NCI-H526 (cell line): ENCODE measurements at places on chromosomes 5 and 9.

GRCh38 chr5:126814721-126815404 is 37.9 kb downstream of the LMNB1 start:
- no peak for DNase-seq

DNA sequence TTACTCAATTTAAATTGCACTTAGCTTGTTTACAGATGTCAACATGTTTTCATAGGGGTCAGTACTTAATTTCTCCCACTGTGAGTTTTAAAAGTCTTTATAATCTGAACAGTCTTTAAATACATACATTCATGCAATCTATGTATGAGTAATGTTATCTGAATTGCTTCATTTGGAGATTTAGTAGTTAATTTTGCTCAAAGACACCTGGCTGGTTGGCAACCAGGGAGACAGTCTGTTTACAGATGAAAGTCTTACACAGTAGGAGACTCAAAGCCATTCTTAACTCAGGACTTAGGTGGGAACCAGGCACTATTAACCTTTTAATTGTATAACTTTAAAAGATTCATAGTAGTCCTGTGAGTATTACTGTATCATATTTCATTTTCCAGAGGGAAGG is 29.3 kb downstream of the DAB2 start:
- DNase-seq: no peak

DNA sequence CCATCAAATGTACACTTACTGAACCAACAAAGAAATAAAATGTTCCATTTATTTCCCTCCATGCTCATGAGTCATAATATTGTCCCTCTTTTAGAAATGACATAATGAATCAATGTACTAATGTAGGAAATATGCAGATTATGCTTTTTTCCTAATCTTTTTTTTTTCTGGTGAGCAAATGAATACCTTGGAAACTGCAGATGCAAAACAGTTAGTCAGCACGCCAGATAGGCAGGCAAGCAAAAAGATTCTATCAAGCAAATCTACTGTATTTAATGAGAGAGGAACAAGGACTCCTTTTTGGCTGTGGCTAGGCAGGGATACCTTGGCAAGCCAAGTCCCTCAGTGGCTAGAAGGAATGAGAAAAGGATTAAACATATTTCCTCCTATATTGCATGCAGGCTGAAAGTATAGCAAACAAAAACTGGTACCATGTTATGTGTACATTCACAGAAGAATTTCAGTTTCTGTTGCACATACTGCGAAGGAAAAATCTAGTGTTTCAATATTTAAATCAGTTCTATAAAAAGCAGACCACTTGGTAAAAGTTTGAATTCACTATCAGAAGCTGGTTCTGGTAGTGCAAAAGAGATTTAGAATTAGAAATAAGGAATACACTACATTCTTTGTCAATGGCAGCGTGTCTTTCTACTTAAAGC is 605.4 kb downstream of the TLE1 start:
- peak; percentile 4 for DNase-seq

DNA sequence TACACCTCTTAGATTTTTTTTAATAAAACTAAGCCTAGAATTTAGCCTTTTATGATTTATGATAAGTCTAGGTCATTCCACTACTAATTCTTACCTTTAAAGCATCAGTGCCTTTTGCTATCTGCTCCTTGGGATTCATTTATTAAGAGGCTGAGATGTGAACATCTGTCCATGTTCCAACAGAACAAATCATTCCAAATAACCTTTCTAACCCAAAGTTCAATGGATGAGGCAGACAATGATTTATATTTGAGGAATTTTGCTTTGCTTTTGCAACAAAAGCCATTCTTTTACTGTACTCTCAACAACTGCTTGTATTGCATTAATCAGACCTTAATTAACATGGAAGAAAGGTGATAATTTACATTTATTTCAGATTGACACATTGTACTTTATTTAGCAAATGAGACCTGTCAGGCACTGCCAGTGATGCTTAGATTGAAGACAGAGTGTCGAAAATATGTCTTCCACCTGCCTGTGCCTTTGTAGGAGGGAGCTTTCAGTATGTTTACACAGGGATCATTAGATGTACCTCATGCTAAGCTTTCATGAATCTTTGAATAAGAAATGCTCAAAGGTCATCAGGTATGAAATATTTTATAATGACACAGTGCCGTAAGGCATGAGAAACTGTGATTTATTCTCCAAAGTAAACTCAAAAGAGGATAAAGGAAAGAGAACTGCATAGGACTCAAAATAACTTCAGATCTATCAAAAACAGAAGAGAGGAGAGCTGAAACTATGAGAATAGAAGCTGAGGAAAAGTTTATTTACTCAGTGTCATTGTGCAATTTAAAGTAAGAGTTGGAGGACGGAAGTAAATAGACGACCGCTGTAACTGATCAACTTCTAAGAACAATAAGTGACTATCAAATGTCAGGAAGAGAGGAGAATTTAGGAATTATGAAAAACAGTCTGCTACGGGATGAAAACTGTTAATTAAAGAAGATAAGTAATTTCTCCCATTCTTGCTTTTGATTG is 36.7 kb upstream of the IZUMO3 start:
- DNase-seq: no peak

DNA sequence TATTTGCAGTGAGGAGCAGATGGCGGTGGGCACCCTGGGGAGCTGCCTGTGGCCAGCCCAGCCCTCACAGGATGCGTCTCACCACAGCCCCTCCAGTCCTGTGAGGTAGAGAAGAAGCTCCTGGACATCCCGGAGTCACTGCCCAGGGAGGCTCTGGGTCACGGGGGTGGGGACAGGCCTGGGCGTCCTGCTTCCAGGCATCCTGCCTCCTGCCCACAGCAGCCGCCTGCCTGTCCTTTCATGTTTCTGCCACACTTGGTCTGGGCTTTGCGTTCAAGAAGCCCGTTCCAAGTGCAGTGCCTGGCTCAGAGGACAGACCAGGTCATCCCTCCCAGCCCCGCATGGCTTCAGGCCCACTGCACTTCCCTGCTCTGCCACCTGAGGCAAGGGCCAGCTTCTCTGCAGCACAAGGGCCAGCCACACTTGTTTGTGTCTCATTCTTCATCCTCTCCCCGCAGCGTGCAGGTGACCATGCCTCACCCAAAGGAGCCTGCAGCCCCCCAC is 38.2 kb downstream of the ZDHHC11B start:
- DNase-seq: no peak

DNA sequence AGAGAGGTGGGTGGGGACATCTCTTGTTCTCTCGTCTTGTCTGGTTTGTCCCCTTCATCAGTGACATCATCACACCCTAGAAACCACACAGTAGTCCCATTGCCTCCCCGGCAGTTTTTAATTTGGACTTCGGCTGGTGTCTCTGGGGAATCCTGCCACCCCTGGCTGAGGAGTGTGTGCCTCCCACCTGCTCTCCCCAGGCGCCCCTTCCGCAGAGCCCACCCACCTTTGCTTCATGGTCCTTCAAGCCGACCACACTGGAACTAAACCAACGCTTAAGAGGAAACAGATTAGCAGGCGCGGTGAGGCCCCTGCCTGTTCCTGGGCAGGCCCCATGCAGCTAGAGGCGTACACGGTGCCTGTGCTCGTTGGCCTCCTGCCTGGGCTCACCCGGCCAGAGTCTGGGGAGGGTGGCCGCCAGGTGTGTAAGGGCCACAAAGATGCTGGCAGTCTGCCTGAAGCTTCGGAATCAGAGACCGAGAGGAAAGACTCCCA is 107.6 kb upstream of the SPRY4 start:
- DNase-seq: no peak

GRCh38 chr5:126339215-126339805 is 83.9 kb upstream of the GRAMD2B start:
- peak; percentile 40 for DNase-seq

GRCh38 chr5:30194595-30194994 is 998.9 kb upstream of the CDH6 start:
- no peak for DNase-seq

DNA sequence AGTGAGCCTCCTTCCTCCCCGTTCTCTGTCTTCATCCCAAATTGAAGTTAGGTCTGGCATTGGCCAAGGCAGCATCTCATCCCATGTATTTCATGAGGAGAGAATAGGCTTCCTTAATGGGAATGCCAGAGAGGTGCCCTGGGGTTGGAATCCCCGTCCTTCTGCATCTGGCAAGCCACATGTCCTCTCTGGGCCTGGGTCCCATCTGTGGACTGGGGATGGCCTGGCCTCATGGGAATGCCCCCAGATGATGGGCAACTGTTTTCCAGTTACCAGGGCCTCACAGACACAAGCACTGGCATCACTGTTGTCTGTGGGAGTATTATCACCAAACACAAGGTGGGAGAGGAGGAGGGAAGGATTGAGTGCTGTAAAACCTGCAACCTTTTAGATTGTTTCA is 153.9 kb downstream of the FSTL4 start:
- no peak for DNase-seq

GRCh38 chr9:136546697-136547501 is 1.1 kb upstream of the NOTCH1 start:
- no peak for DNase-seq

DNA sequence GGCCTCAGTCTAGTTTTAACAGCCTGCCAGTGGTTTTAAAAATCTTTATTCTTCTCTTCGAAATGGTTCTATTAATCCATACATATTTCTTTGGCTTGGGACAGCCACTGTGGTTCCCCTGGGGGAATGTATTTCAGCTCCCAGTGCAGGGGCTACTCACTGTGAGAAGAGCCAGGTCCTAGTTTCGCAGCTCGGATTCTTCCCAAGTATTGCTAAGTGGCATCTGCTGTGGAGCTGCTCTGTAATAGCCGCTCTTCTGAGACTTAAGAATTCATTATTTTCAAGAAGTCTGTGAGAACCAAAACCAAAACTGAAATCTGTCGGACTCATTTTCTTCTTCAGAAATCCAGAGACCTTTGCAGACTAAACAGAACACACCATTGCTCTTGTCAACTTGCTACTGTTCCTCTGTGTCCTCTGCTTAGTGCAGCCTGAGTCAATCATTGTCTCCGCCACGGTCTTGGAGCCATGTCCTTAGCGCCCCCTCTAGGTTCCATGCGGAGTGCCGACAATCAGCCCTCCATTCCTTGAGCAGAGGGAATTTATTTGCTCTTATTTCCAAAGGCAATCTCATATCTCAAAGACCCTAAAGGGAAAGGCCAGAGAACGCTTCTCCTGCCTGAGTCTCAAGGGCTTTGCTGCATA is 478.2 kb downstream of the SPATA31D1 start:
- DNase-seq: no peak

DNA sequence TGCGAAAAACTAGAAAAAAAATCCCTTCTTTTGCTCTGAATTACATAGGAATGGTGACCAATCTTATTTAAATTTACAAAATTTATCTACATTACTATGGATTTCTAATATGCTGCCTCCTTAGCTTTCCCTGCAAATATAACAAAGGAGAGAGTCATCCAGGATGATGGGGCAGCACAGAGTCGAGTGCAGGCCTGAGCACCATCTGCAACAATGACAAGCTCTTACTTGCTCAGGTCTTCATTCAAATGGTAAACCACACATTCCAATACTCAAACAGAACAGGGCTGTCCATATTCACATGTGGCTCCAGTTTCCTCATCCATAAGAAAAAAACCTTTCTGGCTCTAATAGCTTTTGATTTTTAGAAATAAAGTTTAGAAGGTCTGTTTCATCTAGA is 33.5 kb upstream of the ZNF354B start:
- DNase-seq: no peak

DNA sequence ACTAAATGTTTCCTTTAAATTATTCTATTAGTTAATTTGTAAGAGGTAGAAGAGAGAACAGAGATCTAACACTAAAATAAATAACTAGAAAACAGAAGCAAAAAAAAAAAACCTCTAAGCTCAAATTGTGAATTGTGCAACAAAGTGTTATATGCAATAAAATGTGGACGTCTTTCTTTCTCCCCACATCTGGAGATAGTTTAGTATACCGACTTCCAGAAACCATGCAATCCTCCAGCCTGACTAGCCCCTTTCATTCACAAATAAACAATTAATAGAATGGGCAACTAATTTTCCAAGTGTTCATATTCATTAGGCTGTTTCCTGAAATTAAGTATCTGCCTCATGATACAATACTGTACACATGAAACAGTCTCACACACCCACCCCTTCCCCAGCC is 258.5 kb downstream of the BNC2 start:
- no peak for DNase-seq

DNA sequence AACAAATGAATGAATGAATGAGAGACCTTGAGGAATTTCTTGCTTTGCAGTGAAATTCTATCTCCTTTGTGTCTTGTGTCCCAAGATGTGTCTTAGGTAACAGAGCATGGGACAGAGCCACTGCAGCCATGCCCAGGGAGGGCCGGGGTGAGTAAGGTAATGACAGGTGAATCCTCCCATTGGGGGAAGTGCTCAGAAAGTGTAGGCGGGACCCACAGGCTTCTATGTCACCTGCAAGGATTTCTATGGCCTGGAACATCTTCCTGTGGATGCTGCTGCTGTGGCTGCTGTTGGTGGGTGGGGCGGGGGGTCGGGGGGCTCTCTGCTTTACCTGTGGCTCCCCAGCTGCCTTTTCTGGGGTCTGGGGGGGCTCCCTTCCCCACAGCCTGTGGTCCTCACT is 133.6 kb upstream of the IER5L start:
- DNase-seq: no peak

GRCh38 chr9:126607731-126608130 is 6.0 kb upstream of the LMX1B start:
- no peak for DNase-seq

DNA sequence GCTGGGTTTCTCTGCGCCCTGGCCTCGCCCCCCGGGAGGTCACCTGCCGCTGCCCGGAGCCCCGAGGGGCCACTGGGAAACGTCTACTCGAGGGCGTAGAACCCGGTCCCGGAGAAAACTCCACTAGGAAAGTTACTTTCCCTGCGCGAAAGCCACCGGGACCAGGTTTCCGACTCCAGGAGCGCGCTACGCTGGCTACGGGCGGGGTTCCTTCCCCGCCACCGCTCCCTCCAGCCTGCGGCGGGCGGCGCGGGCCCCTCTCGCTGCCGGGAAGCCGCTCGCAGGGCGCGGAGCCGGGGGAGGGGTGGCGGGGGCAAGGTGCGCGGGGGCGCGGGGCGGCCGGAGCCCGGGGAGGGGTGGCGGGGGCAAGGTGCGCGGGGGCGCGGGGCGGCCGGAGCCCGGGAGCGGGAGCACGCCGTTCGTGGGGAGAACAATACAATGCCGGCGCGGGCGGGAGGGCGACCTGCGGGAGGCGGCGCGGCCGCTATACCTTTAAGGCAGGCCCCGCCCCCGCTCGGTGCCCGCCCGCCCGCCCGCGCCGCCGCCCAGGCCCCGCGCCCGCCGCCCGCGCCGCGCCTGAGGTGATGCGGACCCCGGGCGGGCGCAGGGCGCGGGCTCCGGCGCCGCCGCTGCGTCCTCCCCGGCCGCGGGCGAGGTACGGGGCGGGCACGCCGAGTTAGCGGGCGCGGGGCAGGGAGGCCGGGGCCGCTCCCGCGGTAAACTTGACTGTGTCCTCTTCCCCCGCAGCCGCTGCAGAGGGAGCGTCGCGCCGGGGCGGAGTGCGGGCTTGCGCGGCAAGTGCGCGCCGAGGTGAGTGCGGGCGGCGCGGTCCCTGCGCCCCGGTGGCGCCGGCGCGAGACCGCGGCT is 278.1 kb downstream of the AOPEP start:
- DNase-seq: peak; percentile 71

GRCh38 chr9:136599811-136600660 is 54.2 kb upstream of the NOTCH1 start:
- peak; percentile 76 for DNase-seq

DNA sequence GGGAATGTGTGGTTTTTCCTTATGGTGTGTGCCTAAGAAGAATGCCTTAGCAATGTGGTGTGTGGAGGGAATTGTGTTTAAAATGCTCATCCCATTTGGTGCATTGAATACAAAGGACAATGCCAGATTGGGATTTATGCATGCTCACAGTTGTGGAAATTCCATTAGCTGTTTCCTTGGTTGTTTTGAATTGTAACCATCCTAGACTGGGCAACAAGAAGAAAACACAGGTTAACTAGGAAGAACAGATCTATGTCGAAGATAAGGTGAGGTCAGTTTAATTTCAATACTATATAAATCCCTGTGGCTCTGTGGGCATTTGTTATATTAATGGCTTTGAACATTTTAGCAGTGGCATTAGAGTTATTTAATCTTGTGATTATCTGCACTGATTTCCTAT is 266.8 kb downstream of the MAT2B start:
- DNase-seq: no peak
